Urinary bladder (tissue), 4 donors: ENCODE measurements at places on chromosomes 5 and 9. TPM values are rescaled to one million over a fixed set of nuclear protein-coding genes. Genes with fewer than 3 reads are reported as not detected.

Gene TAF11L5
- polyA plus RNA-seq = not detected

DNA sequence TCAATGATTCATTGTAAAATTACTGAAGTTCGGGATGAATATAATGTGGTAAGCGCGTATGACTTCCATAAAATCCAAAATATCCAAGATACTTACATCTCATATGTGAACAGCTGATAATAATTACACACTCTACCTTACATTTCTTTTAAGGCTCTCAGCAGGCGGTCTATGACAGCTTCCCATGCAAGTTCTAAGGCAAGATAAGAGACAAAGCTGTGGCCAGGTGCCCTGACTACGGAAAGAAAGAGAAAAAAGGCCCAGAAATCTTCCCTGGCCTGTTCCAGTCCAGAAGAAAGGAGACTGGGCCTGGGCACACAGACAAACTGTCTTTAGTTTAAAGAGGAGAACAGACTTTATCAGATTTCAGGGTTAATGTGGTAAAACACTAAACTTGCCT, 69.1 kb downstream of the ARSB start:
- no peak for DNase-seq

Gene BAAT
- 0.06 TPM for polyA plus RNA-seq

Gene SPATA31A3
- polyA plus RNA-seq = not detected

DNA sequence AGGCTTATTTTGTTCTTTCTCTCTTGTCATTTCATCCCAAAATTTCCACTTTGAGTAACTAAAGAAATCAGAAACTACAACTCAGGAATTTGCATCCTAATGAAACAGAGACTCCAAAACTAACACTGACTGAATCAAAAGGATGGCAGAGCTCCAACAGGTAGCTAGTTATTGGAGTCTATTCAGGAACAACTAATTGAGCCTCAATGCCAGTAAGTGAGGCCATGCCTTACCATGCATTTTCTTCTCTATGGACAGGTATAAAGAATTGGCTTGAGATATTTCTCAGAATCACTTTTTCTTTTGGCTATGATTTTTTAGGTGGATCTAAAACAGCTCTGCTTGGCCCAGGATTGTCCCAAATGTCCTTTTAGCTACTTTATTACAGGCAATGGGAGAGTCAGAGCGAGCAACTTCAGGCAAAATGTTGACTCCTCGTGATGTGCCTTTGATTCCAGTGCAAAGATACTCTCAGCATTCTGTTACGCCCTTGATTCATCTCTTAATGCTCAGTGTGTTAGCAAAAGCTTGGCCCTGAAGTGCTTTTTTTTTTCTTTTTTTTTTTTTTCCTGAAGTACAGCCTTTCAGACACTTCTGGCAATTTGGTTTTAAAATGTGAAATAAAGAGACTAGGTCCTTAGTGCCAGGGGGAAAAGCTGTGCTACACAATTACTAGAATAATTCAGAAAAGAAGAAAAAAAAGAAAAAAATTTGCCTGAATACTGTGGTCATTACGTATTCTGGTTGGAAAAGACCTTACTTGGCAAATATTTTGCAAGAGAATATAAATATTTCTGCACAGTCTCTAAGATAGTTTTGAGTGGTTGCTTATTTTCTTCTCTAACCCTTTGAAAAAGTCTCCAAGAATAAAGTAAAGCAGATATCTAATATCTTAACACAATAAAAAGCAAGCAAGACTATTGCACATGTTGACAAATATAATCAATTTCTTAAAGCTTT, 423.7 kb downstream of the ANXA1 start:
- no peak for DNase-seq

DNA sequence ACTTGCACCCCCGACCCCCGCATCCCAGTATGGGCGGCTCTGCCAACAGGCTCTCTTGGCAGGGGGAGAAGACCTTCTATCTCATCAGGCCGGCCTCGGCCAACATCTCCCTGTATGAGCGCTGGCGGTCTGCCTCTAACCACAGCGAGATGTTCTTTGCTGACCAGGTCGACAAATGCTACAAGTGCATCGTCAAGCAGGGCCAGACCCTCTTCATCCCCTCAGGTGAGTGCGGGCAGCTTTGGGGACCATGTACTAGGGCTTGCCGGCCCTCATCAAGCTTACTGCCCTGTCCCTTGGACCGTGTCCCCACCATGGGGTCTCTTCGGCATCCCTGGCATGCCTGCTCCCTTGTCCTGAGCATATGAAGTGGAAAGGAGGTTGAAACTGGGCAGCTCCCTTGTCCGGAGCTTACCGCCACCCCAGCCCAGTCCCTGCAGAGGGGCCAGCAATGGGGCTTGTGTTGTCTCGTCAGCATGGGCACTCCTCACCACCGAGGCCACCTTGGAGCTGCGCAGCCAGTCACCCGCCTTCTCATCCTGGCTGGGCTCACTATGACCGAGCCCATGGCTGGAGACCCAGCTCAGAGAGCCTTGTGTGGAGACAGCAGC, 78.1 kb downstream of the PHF2 start:
- DNase-seq = no peak

DNA sequence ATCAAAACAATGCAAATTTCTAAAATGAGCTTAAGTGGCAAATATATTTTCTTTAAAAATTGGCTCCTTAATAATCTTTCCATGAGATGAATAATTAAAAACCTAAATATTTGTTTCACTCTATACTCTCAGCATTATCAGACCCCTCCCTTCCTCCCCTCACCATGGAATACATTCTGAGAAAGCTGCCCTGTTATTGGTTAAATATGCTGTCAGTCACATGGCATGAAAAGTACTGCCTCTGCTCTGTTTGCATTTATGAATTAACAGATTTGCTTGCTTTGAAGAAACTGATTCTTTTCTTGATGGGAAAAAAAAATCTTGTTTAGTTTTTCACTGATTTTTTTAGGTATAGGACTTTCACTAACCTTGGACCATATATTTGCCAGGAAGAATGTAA, 17.0 kb upstream of the RPS23 start:
- no peak for DNase-seq

DNA sequence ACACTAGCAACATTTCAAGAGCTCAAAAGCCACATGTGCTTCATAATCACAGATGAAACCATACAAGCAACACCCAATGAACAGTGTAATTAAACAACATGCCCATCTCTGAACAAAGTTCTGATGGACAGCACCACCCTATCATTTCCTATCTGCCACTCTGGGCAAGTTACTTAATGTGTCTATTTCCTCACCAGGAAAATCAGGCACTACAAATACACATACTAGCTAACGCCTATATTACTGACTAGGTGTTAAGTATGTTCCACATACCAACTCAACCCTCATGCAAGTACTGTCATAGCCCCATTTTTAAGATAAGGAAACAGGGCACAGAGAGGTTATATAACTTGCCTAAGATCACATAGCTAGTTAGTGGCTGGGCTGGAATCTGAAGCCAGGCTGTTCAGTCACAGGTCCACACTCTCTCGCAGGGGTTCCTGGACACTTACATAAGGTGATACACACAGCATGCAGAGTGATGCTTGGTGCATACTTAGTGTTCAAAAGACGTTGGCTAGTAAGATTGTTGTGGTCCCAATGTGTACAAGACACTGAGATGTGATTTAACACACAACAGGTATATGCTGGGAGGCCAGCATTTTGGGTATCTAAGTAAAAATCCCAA, 24.2 kb downstream of the CORO2A start:
- DNase-seq = no peak

GRCh38 chr5:636951-637350, 24.8 kb downstream of the CEP72 start:
- no peak for DNase-seq

DNA sequence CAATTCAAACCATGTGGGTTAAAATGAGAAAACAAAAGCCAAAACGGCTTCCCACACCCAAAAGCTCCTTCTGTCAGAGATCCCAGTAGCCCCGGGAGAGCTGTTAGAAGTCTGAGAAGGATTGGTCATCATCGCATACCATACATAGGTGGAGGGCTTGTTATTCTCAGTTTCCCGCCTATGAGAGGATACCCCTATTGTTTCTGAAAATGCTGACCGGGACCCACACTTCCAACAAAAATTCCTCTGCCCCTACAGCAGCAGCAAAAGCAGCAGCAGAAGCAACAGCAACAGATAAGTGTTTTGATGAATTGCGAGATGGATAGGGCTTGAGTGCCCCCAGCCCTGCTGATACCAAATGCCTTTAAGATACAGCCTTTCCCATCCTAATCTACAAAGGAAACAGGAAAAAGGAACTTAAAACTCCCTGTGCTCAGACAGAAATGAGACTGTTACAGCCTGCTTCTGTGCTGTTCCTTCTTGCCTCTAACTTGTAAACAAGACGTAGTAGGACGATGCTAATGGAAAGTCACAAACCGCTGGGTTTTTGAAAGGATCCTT, at the start of gene TEK:
Gene TEK (plus strand): TSS at position 245 of the 561 bp plus-strand sequence. CDS start 366 bp downstream, outside the sequence.
- DNase-seq = no peak

DNA sequence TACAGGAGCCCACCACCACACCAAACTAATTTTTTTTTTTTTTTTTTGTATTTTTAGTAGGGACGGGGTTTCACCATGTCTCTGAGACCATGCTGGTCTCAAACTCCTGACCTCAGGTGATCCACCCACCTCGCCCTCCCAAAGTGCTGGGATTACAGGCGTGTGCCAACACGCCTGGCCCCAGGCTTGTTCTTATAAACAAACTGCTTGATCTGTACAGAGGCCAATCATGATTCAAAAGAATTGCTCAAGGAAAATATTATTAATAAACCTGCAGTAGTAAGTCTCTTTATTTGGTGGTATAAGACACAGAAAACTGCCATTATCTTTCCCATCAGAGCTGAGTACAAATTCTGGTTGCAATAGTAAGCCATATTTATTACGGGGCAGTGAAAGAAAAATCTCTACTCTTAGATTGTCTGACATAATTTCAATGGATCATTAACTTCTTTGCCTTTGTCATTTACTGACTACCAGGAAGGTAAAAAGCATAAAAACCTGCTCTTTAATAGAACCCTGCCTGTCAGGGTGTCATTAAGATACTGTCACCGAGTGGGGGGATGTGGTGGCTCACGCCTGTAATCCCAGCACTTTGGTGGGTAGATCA, 33.3 kb downstream of the RASEF start:
- DNase-seq = no peak

GRCh38 chr9:85603936-85604335, 137.8 kb downstream of the AGTPBP1 start:
- no peak for DNase-seq

Gene KYAT1
- 7.8 TPM for polyA plus RNA-seq

DNA sequence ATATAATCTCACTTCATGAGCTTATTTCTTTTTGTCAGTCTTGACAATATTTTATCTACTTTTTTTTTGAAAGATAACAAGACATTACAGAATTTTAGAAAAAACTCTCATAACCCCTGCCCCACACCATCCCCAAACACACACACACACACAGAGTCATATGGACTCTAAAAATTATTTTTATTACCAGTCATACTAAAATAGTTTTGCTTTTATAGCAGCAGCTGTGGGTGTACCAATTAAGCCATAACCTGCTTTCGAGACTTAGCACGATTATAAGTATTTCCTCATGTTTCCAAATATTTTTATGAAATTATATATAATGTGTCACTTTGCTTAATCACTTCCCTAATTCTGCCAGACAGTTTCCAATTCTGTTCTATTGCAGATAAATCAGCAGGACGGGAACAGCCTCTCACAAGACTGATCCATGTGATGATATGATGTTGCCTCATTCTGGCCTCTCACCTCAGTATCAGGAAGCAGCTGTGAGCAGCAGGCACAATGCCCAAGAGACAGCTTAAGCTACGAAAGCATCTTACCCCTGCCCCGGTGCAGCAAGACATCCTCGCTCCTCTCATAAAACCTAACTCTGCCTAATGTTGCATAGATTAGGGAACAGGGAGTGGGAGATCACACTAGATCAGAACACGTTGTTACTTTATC, 7.0 kb downstream of the PDCL start:
- DNase-seq = no peak

DNA sequence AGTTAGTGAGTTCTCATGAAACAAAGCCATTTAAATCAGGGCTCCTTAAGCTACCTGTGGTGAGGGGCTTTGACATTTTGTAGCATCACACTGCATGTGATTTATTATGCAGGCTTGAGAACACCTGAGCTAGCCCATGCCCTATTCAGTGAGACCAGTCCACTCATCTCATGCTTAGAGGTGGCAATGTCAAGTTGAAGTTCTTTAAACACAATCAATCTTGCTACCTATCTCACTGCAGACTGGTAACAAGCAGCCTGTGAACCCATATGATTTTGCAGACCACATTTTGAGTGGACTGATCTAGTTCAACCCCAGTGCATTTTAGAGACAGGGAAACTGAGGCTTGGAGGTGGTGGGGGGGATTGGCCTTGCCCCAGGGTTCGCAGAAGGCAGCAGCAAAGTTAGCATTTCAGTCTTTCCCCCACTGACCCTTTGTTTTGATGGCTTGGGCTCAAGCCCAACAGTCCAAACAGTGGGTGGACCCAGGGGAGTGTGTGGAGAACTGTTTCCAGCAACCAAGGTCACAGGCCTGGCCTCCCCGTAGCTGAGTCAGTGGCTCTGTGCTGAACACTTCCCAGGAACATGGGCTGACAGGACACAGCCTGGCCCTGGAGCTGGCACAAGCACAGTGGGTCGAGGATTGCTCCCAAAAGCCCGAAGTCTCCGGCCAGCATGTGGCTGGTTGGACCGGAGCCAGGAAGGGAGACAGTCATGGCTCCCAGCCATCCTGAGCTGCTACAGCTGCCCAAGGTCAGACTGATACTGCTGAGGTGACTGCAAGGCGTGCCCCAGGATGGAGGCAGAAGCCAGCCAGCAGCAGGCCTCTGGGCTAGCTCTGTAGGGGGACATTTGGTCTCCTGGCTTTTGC, 95.3 kb downstream of the RGS3 start:
- DNase-seq = no peak

- DNase-seq = no peak
These were observed 181.9 kb downstream of the FGF18 start for GRCh38 chr5:171601266-171601881.

- no peak for DNase-seq
These were observed 135.0 kb downstream of the MVB12B start for GRCh38 chr9:126461608-126462007.

Gene GPR151
- not detected for polyA plus RNA-seq
